ENCODE measurements at places on chromosomes 7 and 10. TPM values are rescaled to one million over a fixed set of nuclear protein-coding genes. Genes with fewer than 3 reads are reported as not detected.

Gene HABP2
- total RNA-seq, result not detected

Gene GPRIN2
- not detected for total RNA-seq

Gene SPAM1
- not detected for total RNA-seq

Gene TMEM130
- 2.0 TPM for total RNA-seq

Gene TMEM229A
- total RNA-seq, result not detected

Gene TDRD1
- 0.07 TPM for total RNA-seq

DNA sequence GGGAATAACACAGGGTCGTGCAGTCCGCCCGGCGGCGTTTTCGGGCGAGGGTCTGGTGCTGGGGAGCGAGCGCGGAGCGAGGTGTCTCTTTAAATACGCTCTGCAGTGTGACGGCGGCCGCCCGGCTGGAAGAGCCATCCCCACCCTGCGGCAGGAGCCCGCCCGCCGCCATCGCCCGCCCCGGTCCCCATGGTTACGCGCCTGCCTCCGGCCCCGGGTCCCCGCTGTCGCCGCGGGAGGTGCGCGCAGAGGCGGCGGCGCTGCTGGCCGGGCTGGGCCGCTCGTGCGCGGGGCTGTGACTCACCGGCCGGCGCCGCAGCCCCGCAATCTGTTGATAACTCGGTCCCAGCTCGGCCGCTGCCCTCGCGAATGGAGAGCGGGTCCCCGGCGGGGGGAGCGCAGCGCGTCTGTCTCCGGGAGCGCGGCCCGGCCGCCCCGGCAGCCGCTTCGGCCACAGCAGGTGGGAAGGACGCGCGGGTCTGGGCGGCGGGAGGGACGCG, at the start of gene ADGRA1:
Gene ADGRA1, plus strand, starts transcription at position 246 of the 500 bp plus-strand sequence. CDS start 986 bp downstream, outside the sequence.
- H3K4me3 ChIP-seq, result no peak within 1 kb of the TSS
- H3K27me3 ChIP-seq, result peaks cover 18% of the 10 kb centered on the region
- no peaks in the 10 kb centered on the region for H3K4me1 ChIP-seq
- H3K36me3 ChIP-seq, result no peaks in the 10 kb centered on the region
- DNase-seq, result no peak

DNA sequence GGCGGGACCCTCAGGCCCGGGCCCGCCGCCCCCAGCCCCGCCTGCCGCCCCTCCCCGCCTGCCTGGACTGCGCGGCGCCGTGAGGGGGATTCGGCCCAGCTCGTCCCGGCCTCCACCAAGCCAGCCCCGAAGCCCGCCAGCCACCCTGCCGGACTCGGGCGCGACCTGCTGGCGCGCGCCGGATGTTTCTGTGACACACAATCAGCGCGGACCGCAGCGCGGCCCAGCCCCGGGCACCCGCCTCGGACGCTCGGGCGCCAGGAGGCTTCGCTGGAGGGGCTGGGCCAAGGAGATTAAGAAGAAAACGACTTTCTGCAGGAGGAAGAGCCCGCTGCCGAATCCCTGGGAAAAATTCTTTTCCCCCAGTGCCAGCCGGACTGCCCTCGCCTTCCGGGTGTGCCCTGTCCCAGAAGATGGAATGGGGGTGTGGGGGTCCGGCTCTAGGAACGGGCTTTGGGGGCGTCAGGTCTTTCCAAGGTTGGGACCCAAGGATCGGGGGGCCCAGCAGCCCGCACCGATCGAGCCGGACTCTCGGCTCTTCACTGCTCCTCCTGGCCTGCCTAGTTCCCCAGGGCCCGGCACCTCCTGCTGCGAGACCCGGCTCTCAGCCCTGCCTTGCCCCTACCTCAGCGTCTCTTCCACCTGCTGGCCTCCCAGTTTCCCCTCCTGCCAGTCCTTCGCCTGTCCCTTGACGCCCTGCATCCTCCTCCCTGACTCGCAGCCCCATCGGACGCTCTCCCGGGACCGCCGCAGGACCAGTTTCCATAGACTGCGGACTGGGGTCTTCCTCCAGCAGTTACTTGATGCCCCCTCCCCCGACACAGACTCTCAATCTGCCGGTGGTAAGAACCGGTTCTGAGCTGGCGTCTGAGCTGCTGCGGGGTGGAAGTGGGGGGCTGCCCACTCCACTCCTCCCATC, 82.7 kb downstream of the PAX2 start:
- H3K27ac ChIP-seq, result no peak overlapping the region
- DNase-seq, result peak; percentile 78
- peaks cover 29% of the 10 kb centered on the region for H3K27me3 ChIP-seq
- H3K4me1 ChIP-seq, result peaks cover 36% of the 10 kb centered on the region
- peak overlapping the region; percentile 74 for H3K4me3 ChIP-seq
- H3K36me3 ChIP-seq, result peaks cover 2% of the 10 kb centered on the region

GRCh38 chr10:25575343-25575742, 358.7 kb upstream of the MYO3A start:
- no peaks in the 10 kb centered on the region for H3K36me3 ChIP-seq
- H3K4me1 ChIP-seq, result no peaks in the 10 kb centered on the region
- H3K4me3 ChIP-seq, result no peak overlapping the region
- no peak for DNase-seq
- no peak overlapping the region for H3K27ac ChIP-seq

- no peak for DNase-seq
- H3K27me3 ChIP-seq, result no peaks in the 10 kb centered on the region
- no peaks in the 10 kb centered on the region for H3K4me1 ChIP-seq
- no peaks in the 10 kb centered on the region for H3K36me3 ChIP-seq
- no peak overlapping the region for H3K4me3 ChIP-seq
These were observed 194.7 kb downstream of the BUB3 start for GRCh38 chr10:123348691-123349572.

GRCh38 chr7:31251441-31251840, 89.1 kb downstream of the NEUROD6 start:
- H3K36me3 ChIP-seq, result no peaks in the 10 kb centered on the region
- no peak overlapping the region for H3K27ac ChIP-seq
- no peak for DNase-seq
- no peaks in the 10 kb centered on the region for H3K27me3 ChIP-seq
- H3K4me3 ChIP-seq, result no peak overlapping the region

GRCh38 chr7:90769036-90769435, 172.9 kb downstream of the CDK14 start:
- H3K4me3 ChIP-seq, result no peak overlapping the region
- H3K27me3 ChIP-seq, result no peaks in the 10 kb centered on the region
- no peak overlapping the region for H3K27ac ChIP-seq

DNA sequence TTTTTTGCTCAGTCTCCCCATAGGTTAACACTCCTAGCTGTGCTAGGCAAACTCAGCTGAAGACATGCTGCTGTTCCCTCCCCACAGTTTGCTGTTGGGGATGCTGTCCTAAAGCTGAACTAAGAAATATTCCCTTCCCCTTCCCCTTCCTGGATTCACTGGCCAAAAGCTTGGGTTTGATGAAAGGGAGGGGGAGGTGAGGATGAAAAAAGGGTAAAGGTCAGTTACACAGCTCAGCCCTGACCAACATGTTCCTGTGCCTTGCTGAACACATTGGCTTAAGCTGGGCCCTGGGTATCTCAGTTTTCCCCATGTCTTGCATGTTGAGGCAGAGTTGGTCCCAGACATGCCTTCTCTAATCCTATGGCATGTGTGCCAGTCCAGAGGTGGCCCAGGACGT, 15.3 kb downstream of the CCM2 start:
- H3K27ac ChIP-seq, result no peak overlapping the region
- H3K27me3 ChIP-seq, result no peaks in the 10 kb centered on the region
- peaks cover 9% of the 10 kb centered on the region for H3K36me3 ChIP-seq
- H3K4me3 ChIP-seq, result no peak overlapping the region
- H3K4me1 ChIP-seq, result peaks cover 27% of the 10 kb centered on the region
- DNase-seq, result no peak
